ENCODE measurements at places on chromosomes 16 and 17.

- no peak for DNase-seq
Measured at GRCh38 chr17:75181110-75181509, 1.6 kb downstream of the SUMO2 start.

DNA sequence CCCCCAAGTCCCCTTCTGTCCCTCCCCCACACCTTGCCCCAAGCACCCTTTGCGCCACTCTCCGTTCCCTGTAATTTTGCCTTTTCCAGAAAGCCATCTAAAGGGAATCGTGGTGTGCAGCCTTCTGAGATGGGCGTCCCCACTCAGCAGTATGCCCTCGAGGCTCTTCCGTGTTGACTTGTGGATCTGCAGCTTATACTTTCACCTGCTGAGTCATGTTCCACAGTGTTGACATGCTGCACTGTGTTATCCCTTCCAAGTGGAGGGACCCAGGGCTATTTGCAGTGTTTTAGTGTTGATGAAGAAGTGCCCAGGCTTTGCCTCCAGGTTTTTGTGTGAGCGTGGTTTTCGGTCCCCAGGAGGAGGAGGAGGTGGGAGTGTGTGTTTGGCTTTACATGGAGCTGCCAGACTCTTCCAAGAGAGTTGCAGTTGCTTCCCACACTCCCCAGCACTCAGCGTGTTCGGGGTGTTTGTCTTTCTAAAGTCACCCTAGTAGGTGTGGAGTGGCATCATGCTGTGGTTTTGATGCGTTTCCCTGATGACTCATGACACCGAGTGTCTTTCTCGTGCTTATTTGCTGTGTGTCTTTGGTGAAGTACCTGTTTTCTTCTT lies 32.1 kb upstream of the JPT2 start:
- peak; percentile 63 for DNase-seq

GRCh38 chr16:64541621-64542020 lies 580.2 kb downstream of the CDH11 start:
- no peak for DNase-seq

- DNase-seq = no peak
Measured at GRCh38 chr17:40218006-40218739, 931 bp upstream of the WIPF2 start.

GRCh38 chr16:19436540-19436939 lies 18.9 kb downstream of the TMC5 start:
- DNase-seq = no peak

DNA sequence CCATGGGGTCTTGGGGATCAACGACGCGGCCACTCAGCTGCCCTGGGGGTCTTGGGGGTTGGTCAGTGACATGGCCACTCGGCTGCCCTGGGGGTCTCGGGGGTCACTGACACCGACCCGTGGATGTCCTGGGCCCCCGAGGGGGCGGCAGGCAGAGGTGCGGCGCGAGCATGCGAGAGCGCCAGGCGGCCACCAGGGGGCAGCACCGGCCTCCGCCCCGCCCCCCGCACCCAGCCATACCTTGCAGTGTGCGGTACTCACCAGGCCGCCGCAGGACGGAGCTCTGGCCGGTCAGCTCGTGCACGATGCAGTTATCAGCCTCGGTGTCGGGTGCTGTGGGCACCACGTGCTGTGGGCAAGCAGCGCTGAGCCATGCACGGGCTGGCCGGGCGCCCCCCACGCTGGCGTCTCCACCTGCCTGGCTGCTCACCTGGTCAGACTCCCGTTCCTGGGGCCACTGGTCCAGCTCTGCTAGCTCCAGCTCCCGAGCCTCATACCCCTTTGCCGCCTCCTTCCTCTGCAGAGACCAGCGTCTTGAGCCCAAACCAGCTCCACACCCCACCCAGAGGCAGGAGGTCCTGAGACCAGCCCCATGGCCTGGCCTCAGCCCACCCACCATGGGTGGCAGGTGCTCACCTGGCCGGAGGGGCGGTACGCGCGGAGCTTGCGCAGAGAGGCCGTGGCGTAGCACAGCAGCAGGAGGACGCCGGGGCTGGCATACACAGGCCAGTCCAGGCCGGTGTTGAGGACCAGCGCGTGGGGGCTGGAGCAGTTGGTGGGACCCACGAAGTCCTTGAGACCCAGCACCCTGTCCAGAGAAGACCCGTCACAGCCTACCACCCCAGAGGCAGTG lies 31.2 kb downstream of the CTU2 start:
- DNase-seq = peak; percentile 73

- peak; percentile 63 for DNase-seq
Measured at GRCh38 chr17:36591434-36592315, at the start of gene DHRS11. DHRS11 (plus strand) TSS chr17:36591879; CDS start chr17:36592010, 131 bp downstream.

All from KBM-7 (cell line).